ENCODE measurements at places on chromosomes 7 and 10.

DNA sequence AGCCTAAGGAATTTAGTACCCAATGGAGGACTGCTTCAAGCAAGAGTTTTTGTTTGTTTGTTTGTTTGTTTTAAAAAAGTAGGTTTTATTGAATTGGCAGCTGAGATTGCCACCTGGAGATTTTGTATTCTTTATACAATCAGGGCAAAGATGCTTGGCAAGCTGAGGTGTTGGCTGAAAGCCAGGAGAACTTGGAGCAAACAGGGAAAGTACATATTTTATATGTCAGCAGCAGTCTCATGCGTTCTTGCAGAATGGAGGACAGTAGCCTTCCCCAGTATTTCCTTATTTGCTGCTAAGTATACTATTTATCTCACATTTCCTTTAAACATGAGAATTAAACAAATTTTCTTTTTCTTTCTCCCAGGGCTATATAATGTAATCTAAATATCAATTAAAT, 22.6 kb upstream of the ICA1 start:
- DNase-seq, result no peak

DNA sequence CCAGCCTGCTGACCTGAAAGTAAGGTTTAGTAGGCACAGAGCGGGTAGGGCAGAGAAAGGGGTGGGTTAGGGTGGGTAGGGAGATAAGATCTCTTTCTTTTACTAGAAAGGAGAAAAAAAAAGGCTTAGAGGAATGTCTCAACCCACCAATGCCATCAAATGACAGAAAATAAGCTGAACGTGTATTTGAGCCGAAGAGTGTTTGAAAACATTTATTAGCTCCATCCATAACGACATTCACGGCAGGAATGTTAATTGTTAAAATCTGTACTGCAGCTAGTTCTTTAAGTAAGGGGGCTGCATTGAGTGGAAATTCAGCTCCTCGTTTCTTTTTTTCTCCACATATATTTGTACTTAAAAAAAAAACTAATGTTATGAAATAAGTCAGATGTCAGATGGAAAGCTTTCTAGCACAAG, 63.7 kb upstream of the ARID5B start:
- DNase-seq, result no peak

GRCh38 chr7:3892686-3893085, 591.6 kb downstream of the SDK1 start:
- DNase-seq, result no peak

GRCh38 chr7:157177983-157178381, 39.3 kb downstream of the UBE3C start:
- DNase-seq, result no peak

GRCh38 chr10:62244785-62245467, 23.7 kb downstream of the RTKN2 start:
- no peak for DNase-seq
